ENCODE measurements at places on chromosomes 13 and 19.

- no peak for DNase-seq
These were observed 299.5 kb downstream of the NALCN start for GRCh38 chr13:101116826-101117225.

DNA sequence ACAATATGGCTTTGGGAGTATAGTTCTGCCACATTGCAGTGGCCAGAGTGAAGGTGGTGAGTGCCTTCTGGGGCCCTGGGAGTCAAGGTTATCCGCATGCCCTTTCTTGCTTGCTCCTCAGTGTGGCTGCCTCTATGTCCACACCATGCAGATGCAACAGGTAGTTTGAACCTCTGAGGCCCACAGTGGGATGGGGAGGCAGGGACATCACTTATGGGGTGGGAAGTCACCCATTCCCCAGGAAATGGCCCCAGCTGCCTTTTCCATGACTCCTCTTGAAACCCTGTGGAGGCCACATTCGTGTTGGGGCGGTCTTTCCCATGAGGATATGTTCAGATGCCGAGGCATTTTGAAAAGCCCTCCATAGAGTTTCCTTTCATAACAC lies 20.0 kb upstream of the ALOX5AP start:
- DNase-seq, result no peak

GRCh38 chr13:102033857-102034331 lies 368.0 kb downstream of the FGF14 start:
- no peak for DNase-seq

- no peak for DNase-seq
These were observed 26.2 kb downstream of the RAP2A start for GRCh38 chr13:97460004-97460775.

DNA sequence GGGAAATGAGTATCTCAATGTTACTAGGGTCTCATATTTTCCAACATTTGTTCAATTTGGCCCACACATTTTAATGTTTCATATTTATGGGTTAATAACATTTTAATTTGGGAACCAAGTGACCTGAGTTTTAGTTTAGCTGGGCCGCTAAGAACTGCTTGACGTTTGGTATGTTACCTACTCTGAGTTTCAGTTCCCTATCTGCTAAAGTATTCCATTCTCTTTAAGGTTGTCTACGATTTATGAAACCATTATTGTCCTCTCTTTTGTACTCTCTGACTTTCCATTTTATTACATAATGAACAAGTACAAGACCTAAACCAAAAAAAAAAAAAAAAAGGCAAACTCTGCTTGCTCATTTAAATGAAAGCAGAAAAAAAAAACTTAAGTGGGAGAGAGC lies 89.9 kb downstream of the FGF14 start:
- no peak for DNase-seq

GRCh38 chr13:111058796-111059506 lies 56.2 kb upstream of the ARHGEF7 start:
- DNase-seq, result no peak
